Activated CD4-positive, alpha-beta memory T cell treated with anti-CD3 and anti-CD28 coated beads for 36 hours (primary cell): ENCODE measurements at places on chromosomes 5 and 9. TPM values are rescaled to one million over a fixed set of nuclear protein-coding genes. Genes with fewer than 3 reads are reported as not detected.

Gene MZB1
- total RNA-seq, result 26.3 TPM

Gene SPTAN1
- 228 TPM for total RNA-seq

Gene YTHDC2
- total RNA-seq, result 27.3 TPM

Gene SSBP2
- 14.2 TPM for total RNA-seq

Gene IFNB1
- 1.7 TPM for total RNA-seq

Gene EIF4E1B
- total RNA-seq, result not detected

Gene ADCY2
- not detected for total RNA-seq

Gene PHF24
- total RNA-seq, result not detected

Gene HMCN2
- total RNA-seq, result not detected

Gene DMRT3
- not detected for total RNA-seq

Gene C9orf153
- total RNA-seq, result 0.26 TPM

Gene PCDHGA6
- total RNA-seq, result 0.05 TPM

Gene FAM81B
- total RNA-seq, result not detected

Gene TAF11L5
- not detected for total RNA-seq

Gene SVEP1
- total RNA-seq, result not detected

Gene PLAC8L1
- total RNA-seq, result not detected

Gene PROB1
- total RNA-seq, result 3.8 TPM

Gene GLE1
- total RNA-seq, result 57.0 TPM

Gene SLC4A9
- 0.26 TPM for total RNA-seq

Gene GOLGA2
- 42.9 TPM for total RNA-seq

Gene GM2A
- 28.7 TPM for total RNA-seq

Gene ZNF354B
- 12.6 TPM for total RNA-seq

Gene WDR38
- not detected for total RNA-seq

Gene EMB
- total RNA-seq, result 90.2 TPM

Gene TIMD4
- 1.8 TPM for total RNA-seq

Gene IL13
- 14.9 TPM for total RNA-seq
